ENCODE measurements at places on chromosomes 5 and 9. TPM values are rescaled to one million over a fixed set of nuclear protein-coding genes. Genes with fewer than 3 reads are reported as not detected.

CSF2 gene
- not detected for total RNA-seq

FOXD4L4 gene
- total RNA-seq, result 0.41 TPM

SVEP1 gene
- 8.6 TPM for total RNA-seq

LVRN gene
- 1.6 TPM for total RNA-seq

RGS7BP gene
- total RNA-seq, result 9.4 TPM

SLC34A3 gene
- total RNA-seq, result not detected

MEF2C gene
- total RNA-seq, result 1,165 TPM

AQP7 gene
- not detected for total RNA-seq

CACNA1B gene
- total RNA-seq, result 31.4 TPM

CDH9 gene
- total RNA-seq, result 31.4 TPM

TAS2R1 gene
- total RNA-seq, result not detected

TMEM203 gene
- total RNA-seq, result 34.2 TPM

MTRR gene
- total RNA-seq, result 18.3 TPM

CDH12 gene
- total RNA-seq, result 38.3 TPM

ELOVL7 gene
- total RNA-seq, result 4.1 TPM

TSSK1B gene
- under 0.01 TPM for total RNA-seq

SPINK13 gene
- not detected for total RNA-seq

APBA1 gene
- 24.9 TPM for total RNA-seq

NCS1 gene
- 229 TPM for total RNA-seq

ST8SIA4 gene
- total RNA-seq, result 76.2 TPM

C5orf52 gene
- total RNA-seq, result not detected

ZNF300 gene
- total RNA-seq, result 90.9 TPM

PCDHB4 gene
- 4.5 TPM for total RNA-seq

PPIC gene
- total RNA-seq, result 2.9 TPM

FSTL4 gene
- total RNA-seq, result 0.82 TPM

SHISAL2B gene
- total RNA-seq, result not detected

CD14 gene
- total RNA-seq, result 11.4 TPM

IFNA21 gene
- total RNA-seq, result not detected

OSTF1 gene
- 11.8 TPM for total RNA-seq

TAF11L14 gene
- total RNA-seq, result not detected

FGF1 gene
- total RNA-seq, result 2.9 TPM

IFNE gene
- under 0.01 TPM for total RNA-seq

LECT2 gene
- total RNA-seq, result not detected

STKLD1 gene
- 1.2 TPM for total RNA-seq

LRRC19 gene
- total RNA-seq, result not detected

SWI5 gene
- total RNA-seq, result 3.7 TPM

PCDHGB5 gene
- 13.0 TPM for total RNA-seq
